ENCODE measurements at places on chromosomes 2 and 18. TPM values are rescaled to one million over a fixed set of nuclear protein-coding genes. Genes with fewer than 3 reads are reported as not detected.

Gene ERFE
- not detected for total RNA-seq

Gene SFT2D3
- 9.1 TPM for total RNA-seq

Gene MTCL1
- total RNA-seq: 38.2 TPM

Gene CD302
- total RNA-seq: 46.9 TPM

Gene FABP1
- total RNA-seq: not detected

Gene RND3
- 39.6 TPM for total RNA-seq

Gene AAMP
- total RNA-seq: 139 TPM

Gene UGT1A1
- total RNA-seq: not detected

Gene WDR75
- 23.5 TPM for total RNA-seq

Data from esophagus muscularis mucosa (tissue), 4 donors.